ENCODE measurements at places on chromosomes 7 and 10. TPM values are rescaled to one million over a fixed set of nuclear protein-coding genes. Genes with fewer than 3 reads are reported as not detected.

The SORCS3 gene
- 2.6 TPM for polyA plus RNA-seq

The HMX2 gene
- polyA plus RNA-seq, result 1.4 TPM

DNA sequence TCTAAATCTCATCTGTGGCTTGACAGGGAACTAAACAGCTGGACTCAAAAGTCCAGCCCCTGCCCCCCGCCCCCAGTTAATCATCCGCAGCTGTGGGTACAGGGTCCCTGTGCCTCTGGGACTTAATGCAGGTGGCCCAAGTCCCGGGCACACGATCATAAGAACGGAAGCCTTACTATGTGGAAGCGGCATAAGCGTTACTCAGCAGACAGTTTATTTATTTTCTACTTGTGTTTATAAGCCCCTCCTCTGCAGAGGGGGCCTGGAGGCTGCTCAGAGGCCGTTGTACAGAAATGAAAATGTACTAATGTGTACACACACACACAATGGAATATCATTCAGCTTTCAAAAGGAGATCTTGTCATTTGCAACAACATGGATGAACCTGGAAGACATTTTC is 158.0 kb upstream of the TNS3 start:
- DNase-seq, result no peak

DNA sequence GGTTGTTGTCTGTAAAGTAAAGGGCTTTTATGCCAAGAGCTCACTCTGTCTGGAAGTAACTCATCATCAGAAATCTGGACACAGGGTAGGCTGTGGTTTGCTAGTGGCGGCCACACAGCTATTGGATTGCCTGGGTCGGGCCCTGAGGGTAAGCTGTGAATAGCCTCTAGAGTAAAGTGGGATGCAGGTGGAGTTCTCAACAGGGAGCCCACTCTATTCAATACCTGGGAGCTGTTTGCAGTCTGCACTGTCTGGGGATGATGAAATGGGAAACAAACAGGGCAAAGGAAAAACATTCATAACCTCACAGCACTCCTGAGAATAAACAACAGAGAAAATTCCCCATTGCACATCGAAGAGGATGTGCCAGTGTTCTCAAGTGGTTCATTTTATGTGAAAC is 582.6 kb downstream of the CALN1 start:
- no peak for DNase-seq

DNA sequence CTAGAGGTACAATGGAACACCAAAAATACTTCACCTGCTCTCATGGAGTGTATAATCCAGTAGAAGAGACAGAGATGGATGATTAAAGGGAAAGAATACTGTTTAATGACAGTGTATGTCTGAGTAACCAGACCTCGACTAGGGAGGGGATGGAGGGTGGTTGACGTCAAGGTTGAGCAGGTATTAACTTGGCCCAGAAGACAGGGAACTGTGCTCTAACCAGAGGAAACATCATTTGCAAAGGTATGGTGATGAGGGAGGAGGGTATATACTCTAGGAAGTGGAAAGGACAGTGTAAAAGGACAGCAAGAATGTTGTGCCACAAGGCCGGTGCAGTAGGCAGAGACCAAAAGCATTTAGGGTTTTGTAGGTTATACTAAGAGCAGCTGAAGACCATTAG is 2.9 kb downstream of the MIOS start:
- DNase-seq, result no peak

DNA sequence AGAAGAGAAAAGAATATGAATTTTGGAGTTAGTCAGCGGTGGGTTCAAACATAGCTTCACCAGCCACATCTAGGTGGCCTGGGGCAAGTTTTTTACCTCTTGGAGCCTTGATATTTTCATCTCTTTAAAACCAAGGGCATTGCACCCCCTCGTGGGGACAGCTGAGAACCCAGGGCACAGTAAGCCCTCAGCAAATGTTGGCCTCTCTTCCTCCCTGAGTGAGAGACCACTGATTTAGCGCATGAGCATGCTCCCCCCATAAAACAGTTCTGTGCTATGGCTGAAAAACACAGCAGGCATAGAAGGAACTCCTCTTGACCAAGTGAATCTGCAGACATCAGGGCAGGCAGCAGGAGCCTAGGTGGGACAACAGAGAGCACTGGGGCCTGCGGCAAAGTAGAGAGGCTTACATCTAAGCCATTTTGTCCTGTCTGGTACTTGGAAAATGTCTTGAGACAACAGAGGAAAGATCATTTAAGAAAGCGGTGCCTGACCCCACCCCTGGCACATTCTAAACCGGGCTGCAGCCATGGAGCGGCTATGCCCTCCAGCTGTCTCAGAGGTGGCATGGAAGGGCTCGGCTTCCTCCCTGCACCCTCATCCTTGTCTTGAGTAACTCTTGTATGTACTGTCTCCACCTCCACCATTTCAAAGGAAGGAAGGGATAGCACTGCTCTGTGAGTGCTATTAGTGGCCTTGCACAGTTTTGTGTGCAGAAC is 94.7 kb downstream of the ARHGAP22 start:
- no peak for DNase-seq

DNA sequence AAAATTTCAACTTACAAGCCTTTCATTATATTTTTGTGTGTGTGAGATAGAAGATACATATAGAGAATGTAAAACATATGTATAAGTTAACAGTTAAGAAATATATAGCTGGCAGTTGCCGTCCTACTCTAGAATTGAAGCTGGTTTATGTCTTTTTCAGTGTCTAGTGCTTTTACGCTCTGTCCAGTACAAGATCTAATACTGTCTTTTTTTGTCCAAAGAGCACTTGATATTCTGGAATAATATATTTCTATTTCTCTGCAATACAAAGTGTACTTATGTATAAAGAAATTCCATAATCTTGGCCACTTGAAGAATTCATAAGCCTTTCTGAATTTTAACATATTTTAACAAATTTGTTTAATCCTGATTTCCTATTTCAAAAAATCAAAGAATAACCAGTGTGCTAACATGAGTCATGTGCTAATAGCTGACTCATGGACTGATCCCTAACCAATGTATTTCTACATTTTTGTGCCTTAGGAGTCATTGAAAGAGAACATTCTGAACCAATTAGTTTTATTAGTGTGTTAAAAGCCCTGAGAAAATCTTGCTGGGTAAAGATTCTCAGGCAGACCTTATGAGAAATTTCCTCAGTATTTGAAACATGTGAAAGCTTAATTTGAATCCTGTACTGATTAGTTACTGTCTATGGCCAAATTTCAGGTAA is 73.2 kb upstream of the CCAR1 start:
- no peak for DNase-seq

GRCh38 chr7:26423436-26423835 is 131.8 kb downstream of the SNX10 start:
- no peak for DNase-seq

DNA sequence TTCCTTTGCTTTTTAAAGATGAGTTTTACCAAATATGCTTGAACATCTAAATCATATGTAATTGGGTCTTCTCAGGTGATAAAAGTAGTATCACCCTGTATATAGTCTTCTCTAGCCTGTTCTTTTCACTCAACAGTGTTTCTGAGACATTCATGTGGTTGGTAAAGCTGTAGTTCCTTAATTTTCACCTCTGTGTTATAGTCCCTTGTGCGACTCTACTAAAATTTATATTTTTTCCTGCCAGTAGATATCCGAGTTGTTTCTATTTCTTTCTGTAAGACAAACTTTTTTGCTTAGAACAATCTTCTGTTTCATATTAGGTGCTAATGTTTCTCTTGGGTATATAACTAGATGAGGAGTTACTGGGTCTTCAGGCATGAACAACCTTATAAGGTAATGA is 35.6 kb downstream of the SYPL1 start:
- DNase-seq, result no peak

- no peak for DNase-seq
Measured at GRCh38 chr7:40531956-40532355, 397.2 kb downstream of the SUGCT start.

DNA sequence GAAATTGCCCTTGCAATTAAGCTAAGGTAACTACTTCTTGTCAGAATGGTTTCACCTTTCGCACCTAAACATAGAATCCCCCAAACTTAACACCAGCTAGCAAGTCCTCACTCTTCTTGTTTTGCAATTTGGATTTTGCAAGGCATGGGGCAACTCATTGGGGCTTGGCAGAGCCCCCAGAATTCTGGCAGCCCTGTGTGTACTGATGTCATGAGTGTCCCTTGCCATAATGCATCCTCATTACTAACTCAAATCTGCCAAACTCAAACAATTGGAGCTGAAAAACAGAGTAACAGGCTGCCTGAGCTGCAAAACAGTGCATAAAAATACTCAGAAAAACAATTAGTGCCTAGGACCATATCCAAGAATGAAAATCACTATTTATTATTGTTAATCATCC is 7.9 kb upstream of the XPNPEP1 start:
- no peak for DNase-seq
